ENCODE measurements at places on chromosomes 1 and 21. TPM values are rescaled to one million over a fixed set of nuclear protein-coding genes. Genes with fewer than 3 reads are reported as not detected.

Gene RAB42
- 1.3 TPM for total RNA-seq

Gene NBPF4
- not detected for total RNA-seq

Gene RGS13
- total RNA-seq: 0.26 TPM

Gene TRIM45
- total RNA-seq: 15.8 TPM

Gene FCGR3A
- 42.7 TPM for total RNA-seq

Gene RBM15
- total RNA-seq: 16.4 TPM

Gene HPDL
- total RNA-seq: 0.25 TPM

Gene GNAI3
- total RNA-seq: 4.7 TPM

Gene NFYC
- total RNA-seq: 82.6 TPM

Data from right cardiac atrium (tissue), 5 donors.